Activated naive CD4-positive, alpha-beta T cell treated with anti-CD3 and anti-CD28 coated beads, Interleukin-2, amount 50 U/mL, for 72 hours (primary cell): ENCODE measurements at places on chromosomes 11 and 22.

- no peak for DNase-seq
Observed at GRCh38 chr22:26553056-26553752, 36.7 kb downstream of the TPST2 start.

DNA sequence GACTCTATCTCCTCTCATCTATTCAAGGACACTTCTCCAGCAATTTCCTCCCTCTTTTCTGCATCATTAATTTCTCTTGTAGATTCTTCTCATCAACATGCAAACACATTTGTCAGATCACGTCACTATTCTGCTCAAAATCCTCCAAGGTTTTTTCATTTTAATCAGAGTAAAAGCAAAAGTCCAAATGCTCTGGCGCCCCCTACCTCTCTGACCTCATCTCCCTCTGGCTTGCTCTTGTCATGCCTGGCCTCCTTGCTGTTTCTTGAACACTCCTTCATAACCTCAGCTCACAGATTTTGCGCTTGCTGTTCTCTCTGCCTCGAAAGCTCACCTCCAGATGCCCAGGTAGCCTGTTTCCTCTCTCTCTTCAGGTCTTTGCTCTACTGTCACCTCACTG lies 22.4 kb downstream of the RTCB start:
- DNase-seq: no peak

GRCh38 chr11:8719211-8719649 lies 36.6 kb downstream of the RPL27A start:
- DNase-seq: no peak

DNA sequence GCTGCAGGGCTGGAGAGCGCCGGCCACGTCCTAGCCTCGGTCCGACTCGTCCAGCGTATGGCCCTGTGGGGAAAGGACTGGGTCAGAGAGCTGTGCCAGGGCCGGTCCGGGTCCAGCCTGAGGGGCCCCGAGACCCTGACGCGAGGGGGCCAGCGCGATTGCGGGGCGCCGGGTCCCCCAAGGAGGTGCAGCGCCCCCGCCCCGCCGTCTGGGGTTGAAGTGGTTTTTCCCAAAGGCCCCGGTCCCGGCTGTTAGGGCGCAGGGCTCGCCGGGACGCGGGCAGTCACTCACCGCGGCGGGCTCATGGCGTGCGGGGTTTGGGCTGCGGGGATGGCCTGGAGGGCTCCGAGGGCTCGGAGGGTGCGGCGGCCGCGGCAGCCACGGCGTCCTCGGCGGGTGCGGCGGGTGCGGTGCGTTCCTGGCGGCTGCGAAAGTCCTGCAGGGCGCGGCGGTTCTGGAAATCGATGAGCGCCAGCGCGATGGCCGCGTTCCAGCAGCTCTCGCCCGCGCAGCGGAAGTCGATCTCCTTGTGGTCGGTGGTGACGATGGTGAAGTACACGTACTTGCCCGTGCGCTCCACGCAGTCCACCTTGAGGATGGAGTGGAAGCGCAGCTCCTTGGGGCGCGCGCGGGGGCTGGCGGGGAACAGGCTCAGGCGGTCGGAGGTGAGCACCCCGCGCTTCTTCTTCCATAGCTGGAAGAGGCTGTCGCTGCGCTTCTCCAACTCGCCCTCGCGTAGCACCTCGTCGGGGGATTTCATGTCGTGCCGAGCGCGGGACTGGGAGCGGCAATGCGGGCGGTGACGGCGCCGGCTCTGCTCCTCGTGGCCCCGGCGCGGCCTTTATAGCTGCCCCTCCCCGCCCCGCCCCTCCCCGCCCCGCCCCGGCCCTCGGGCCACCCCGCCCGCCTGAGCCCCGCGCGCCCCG lies at the start of gene PHLDA2:
Gene PHLDA2 (minus strand): TSS at position 816 of the 926 bp plus-strand sequence. CDS start 56 bp downstream, at position 760.
- peak; percentile 63 for DNase-seq

GRCh38 chr11:74282914-74283371 lies 28.5 kb downstream of the P4HA3 start:
- DNase-seq: no peak

- no peak for DNase-seq
Observed at GRCh38 chr11:30583476-30584280, 2.5 kb downstream of the MPPED2 start.

- DNase-seq: no peak
Observed at GRCh38 chr11:44566952-44567875, 1.8 kb downstream of the CD82 start.

- no peak for DNase-seq
Observed at GRCh38 chr11:76209375-76209972, 3.2 kb upstream of the WNT11 start.

DNA sequence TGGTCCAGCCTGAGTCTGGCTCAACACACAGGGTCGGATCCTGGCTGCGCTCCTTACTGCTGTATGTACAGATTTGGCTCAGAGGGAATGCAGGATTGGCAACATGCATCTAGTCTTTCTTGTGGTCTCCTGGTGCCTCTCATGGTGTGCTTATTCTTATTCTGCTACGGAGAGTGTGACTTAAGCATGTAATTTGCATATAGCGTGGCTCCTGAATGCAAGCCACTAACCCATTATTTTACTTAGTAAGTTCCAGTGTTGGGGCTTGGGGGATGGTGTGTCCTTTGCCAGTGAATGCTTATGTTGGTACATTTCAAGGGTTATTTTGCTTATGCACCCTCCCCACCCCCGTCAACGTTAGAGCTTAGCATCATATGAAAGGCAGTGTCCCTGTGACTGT lies 51.2 kb downstream of the PTPRJ start:
- DNase-seq: no peak

GRCh38 chr11:36373016-36374010 lies 77.2 kb downstream of the PRR5L start:
- no peak for DNase-seq

GRCh38 chr22:50317178-50317577 lies 9.6 kb downstream of the DENND6B start:
- DNase-seq: no peak

DNA sequence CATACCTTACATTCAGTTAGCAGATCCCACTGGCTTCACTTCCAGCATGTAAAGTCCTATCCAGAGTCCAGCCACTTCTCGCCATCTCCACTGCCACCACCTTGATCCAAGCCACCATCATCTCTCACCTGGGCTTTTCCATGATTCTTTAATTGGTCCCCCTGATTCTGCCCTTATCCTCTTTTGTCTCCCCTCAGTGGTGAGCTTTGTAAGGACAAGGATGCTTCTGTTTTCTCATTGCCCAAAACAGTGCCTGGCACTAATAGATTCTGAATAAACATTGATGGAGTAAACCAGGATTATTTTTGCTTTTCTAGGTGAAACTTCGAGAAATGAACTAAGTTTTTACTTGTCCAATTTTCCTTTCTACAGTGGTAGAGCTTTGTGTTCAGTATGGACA lies 4.4 kb downstream of the POLA2 start:
- no peak for DNase-seq

- DNase-seq: no peak
Observed at GRCh38 chr11:10809373-10810160, 841 bp upstream of the EIF4G2 start.

DNA sequence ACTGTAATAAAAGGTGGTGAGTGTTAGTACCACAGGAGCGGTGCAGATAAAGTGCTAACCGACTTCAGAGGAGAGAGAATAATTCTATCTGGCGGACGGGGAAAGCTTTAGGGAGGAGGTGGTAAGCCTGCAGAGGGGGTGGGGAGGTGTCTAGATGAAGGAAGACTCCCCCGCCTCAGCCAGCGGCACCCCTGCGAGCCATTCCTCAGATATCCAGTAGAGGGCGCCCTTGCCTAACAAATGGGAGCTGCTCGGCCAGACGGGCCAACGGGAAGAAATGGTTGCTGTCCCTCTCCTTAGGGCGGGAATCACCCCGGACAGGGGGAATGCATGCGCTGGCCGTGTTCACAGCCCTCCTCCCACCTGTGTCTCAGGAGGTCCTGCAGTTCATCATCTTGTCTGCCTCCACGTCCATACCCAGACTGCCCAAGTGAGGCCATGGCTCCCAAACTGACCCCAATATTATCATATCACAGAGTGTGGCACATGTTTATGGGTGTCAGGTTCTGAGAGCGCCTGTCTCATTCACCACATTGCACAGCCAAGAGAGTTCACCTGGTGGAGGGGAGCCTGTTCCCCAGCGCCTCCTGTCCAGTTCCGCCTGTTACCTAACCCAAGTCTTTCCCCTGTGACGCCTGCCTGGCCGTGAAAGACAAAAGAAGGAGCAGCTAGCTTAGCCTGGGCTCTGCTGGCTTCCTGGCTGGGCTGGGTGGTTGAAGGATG lies 85.5 kb downstream of the ST3GAL4 start:
- DNase-seq: peak; percentile 67

GRCh38 chr11:824292-824880 lies 3.3 kb upstream of the CRACR2B start:
- DNase-seq: no peak

GRCh38 chr11:110988671-110989070 lies 256.9 kb upstream of the POU2AF2 start:
- no peak for DNase-seq

DNA sequence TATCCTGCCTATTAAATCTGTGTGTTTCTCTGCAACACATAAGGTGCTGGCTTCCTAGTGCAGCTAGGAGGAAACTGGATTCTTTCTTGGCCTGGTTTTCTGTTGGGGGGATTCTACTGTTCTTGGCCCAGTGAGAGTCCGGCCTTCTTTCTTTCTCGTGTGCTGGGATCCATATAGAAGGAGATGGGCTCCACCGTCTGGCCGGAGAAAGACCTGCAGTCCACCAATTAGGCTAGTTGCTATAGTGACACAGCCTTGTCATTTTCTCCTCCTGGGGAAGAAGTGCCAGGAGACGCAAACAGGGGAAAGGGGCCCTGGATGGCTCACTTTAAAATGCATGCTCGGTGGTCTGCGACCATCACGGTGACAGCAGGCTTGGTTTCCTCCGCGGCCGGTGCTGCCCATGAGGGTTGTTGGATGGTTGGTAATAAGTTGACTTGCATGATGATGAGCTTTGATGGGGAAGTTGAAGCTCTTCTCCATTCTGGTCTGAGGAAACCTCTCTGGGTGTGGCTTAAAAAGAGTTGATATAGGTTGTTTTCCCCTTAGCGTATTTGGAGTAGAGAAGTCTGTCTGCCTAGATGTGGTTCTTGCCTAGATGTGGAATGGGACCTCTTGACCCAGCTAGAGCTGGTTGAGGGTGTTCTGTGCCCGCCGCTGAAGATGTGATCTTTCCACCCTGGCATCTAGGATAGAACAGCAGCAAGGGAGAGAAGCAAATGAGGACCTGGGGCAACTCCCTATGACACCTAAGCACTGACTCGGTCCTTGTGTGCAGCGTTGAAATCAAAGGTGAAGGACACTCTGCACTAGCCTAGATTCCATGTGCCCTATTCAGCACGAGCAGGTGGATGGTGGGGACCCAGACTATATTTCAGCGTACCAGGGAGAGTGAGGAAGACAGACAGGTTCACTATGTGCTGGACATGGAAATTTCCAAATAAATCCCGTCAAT lies 1335.0 kb downstream of the BRD1 start:
- peak; percentile 30 for DNase-seq

- no peak for DNase-seq
Observed at GRCh38 chr11:59814021-59814420, 3.4 kb upstream of the MRPL16 start.

DNA sequence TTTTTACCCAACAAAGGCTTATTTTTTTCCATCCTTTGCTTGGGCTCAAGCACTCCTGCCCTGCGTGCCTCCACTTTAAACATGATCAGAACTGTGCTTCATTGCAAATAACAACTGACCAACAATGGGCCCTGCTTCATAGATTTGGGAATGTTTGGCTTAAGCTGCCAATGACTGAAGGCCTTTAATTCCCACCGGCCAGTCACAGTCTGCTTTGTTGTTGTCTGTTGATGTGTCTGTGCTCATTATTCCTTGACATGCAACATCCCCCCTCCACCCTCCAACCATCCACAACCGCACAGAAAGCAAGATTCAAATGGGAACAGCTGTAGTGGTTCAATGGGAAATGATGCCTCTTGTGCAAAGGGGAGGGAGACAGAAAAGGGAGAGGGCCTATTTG lies 23.0 kb downstream of the PAX6 start:
- no peak for DNase-seq

GRCh38 chr11:72446929-72447769 lies 12.8 kb upstream of the CLPB start:
- DNase-seq: no peak

- no peak for DNase-seq
Observed at GRCh38 chr22:41175546-41175945, 29.6 kb upstream of the L3MBTL2 start.

GRCh38 chr22:33400891-33401290 lies 342.7 kb upstream of the SYN3 start:
- no peak for DNase-seq

DNA sequence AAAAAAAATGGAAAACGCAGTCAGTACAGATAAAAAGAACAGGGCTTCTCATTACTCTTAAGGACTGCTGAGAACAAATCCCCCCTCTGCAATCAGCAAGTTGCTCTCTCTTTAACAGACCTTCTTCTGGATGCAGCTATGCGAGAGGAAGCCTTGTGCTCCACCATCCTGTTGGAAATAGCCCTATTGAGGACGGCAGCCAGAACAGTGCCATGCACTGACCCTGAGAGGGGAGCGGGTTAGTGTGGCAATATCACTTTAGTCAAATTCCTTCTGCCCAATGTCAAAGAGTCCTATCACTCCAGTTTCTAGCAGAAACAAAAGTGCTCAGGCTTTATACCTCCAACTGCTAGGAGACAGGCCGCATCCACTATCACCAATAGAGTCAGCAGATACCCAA lies 6.9 kb downstream of the RBM4B start:
- no peak for DNase-seq

GRCh38 chr22:50268655-50269113 lies 1.5 kb downstream of the MAPK11 start:
- no peak for DNase-seq

- no peak for DNase-seq
Observed at GRCh38 chr11:76672431-76673175, 2.1 kb upstream of the LRRC32 start.

DNA sequence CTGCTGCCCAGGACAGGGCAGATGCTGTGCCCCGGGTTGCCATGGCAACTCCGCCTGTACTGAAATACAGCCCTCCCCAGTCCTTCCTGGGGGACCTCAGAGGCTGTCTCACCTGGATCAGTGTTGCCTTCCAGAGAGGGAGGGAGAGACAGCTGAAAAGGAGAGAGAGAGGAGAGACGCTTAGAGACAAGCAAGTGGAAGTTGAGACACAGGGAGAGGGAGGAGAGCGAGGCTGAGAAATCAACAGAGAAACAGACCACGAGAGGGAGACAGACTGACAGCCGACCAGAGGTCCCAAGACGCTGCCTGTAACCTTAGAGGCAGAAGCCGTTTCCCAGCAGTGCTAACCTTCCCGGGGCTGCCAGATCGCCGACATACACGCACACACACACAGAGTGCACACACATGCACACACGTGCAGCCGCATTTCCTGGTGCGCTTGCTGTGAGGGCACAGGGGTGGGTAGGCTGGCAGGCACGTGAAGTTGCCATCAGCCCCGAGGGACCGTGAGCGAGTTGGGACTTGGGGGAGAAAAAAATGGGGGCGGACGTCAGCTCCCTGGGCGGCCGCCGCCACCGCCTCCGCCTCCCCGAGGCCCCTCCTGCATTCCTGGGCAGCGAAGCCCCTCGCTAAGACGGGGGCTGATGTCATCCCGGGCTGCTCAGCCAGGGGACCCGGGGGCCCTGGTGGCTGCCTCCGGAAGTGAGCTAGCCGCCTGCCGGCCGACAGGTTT lies 88.6 kb upstream of the CRYBB3 start:
- DNase-seq: peak; percentile 41
